ENCODE measurements at places on chromosomes 5 and 9. TPM values are rescaled to one million over a fixed set of nuclear protein-coding genes. Genes with fewer than 3 reads are reported as not detected.

The HSD17B3 gene
- total RNA-seq = not detected

The SLC36A3 gene
- total RNA-seq = not detected

The TLR4 gene
- total RNA-seq = 0.08 TPM

The FCN1 gene
- not detected for total RNA-seq

The C9 gene
- not detected for total RNA-seq

The ANKRD31 gene
- 0.23 TPM for total RNA-seq

The ACTBL2 gene
- not detected for total RNA-seq

Data from activated CD8-positive, alpha-beta T cell treated with anti-CD3 and anti-CD28 coated beads, Interleukin-2, amount 10 ng/mL, durations not matched to agents 7 days and 5 days (primary cell).